ENCODE measurements at places on chromosomes 12 and 14.

DNA sequence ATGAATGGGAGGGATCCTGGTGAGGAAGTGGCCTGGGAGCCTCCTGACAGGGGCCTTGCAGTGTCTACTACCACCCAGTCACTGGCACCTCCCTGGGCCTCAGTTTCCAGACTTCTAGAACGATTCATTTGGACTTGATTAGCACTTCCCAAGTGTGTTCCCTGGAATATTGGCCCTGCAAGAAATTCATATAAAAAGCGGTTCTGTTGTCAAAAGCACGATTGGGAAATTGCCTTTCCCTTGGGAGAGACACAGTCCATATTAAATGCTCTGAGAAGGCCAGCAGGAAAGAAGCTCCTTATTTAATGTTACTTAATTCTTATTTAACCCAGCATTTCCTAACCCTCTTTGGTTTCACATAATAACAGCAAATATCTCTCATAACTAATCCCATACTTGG is 61.9 kb downstream of the DRAM1 start:
- DNase-seq = no peak

GRCh38 chr12:56916996-56917333 is 17.2 kb downstream of the SDR9C7 start:
- DNase-seq = no peak

GRCh38 chr14:34781242-34781641 is 66.8 kb upstream of the CFL2 start:
- no peak for DNase-seq

- no peak for DNase-seq
Observed at GRCh38 chr14:81656811-81657210, 123.2 kb upstream of the SEL1L start.

DNA sequence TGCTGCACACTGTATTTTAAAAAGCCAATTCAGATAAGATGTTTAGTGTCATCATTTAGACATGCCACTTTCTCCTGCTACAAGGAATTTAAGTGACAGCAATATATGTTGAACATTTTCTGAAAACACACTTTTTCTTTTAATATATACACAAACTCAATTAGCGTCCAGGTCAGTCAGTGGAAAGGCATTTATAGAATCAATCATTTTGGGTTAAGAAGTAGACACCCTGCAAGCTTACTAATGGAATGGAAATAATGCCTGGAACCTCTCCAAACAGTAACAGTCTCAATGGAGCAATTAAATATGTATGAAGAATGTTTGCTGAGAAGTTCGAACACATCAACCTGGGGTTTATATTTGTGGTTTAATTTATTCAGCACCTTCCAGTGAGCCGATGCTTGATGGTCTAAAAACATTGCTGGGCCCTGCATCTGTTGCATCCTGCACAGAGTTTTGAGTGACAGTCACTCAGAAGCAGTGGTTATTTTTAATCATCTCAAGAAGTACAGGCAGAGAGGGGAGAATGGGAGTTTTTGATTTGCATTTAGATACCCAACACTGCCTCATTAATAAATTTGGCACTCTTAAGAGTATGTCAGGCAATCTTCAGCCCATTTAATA is 410.7 kb downstream of the TMEM117 start:
- no peak for DNase-seq

DNA sequence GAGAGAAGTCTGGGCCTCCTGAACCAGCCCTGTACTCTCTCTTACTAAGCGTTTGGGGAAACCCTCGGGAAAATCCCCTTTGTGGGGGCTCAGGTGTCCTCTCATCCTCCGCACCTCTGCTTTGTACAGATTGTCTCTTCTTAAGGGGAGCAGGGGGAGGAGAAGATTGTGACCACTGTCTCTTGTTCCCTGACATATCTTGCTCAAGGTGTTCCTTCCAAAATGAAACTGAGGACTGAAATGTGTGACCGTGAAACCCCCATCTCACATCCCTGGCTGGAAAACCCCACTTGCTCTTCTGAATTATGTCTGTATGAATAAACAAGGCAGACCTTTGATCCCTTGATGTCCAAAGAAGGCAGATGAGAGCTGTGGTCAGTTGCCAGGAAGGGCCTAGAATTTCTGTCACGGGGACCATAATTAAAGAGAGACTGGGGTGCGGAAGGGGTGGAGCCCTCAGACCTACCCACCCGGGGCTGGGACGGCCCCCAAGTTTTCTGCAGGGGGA is 369.8 kb downstream of the AACS start:
- DNase-seq = no peak

- DNase-seq = no peak
Observed at GRCh38 chr12:67477681-67478265, 170.8 kb upstream of the DYRK2 start.

DNA sequence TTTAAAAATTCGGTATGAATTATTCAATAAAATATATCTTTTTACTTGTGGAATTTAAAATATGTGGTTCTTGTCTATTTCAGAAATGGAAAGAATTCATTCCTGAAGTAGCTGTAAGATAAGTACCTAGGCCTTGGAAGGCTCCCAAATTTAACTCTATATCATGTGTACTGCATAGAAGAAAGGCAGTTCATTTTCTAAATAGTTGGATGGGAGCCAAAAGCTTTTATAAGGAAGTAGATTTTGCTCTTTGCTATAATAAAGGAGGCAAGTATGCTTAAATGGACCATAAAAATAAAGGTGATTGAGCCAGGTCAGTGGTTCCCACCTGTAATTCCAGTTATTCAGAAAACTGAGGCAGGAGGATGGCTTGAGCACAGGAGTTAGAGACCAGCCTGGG is 187.5 kb downstream of the ATXN7L3B start:
- DNase-seq = no peak

DNA sequence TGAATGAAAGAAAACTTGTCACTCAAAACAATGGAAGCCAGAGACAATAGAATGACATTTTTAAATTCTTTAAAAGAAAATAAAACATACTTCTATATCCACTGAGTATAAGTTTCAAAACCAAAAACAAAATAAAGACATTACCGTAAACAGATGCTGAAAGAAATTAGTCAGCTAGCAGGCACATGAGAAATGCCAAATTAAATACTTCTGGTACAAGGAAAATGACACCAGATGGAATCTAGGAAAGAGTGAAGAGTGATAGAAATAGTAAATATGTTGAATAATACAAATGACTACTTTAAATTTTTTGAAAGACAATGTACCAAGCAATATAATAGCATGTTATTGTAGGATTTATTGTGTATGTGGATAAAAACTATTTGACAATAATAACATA is 23.8 kb downstream of the PIK3C2G start:
- no peak for DNase-seq

GRCh38 chr12:47277972-47278448 is 198.3 kb upstream of the AMIGO2 start:
- DNase-seq = no peak

DNA sequence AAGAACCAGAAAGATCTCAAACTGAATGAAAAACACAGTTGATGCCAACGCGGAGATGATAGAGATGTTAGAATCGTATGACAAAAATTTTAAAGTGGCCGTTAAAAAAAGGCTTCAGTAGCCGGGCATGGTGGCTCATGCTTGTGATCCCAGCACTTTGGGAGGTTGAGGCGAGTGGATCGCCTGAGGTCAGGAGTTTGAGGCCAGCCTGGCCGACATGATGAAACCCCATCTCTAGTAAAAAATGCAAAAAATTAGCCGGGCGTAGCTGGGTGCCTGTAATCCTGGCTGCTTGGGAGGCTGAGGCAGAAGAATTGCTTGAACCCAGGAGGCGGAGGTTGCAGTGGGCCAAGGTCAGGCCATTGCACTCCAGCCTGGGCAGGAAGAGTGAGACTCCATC is 5.4 kb upstream of the ACVRL1 start:
- DNase-seq = no peak

DNA sequence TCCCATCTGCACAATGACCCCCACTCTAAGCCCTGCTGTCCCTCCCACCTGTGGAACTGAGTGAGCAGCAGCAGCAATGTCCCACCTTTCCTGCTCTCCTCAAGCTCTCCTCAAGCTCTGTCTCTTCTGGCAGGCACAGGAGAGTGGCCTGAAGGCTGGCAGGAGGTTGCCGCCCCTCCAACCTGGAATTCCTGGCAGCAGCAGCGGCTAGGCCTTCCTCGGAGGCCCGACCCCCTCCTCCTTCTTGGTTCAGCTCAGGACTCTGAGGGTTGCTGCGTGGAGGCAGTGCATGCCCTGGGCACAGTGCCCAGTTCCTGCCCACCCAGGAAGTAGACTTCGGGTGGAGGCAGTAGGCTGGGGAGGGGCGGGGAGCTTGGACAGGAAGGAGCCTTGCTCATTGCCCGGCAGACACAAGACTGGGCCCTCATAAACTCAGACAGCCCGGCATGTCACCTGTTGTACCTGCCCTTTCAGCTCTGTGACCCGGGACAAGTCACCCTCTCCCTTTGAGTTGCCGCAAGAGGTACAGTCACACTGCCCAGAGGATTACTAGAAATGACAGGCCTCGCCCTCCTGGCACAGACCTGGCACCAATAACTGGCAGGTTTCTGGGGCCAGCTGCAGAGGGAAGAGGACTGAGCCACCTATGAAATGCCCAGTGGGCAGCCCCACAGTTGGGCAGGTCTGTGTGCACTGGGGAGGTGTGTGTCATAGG is 2.1 kb upstream of the SERPINA1 start:
- no peak for DNase-seq

DNA sequence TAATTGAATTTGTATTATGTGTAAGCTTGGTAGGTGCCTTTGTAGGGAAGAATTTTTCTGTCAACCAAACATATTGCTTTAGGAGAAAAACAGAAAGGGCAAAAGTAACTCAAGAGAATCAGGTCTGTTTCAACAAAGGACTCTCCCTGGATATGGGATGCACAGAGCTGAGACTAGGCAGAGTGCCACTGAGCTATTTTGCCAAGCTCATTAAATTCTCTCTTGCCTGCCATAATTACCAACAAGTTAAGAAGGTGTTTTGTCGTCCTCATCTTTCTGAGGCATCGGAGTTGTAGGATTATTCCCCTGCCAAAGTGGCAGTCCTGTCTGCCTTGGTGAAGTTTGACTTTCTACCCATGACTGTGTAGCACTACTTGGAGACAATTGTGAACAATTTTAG is 438.9 kb upstream of the SEL1L start:
- DNase-seq = no peak

Data from stimulated activated CD8-positive, alpha-beta memory T cell treated with anti-CD3 and anti-CD28 coated beads, Interleukin-7, amount 100 ng/mL, for 4 hours (primary cell).